ENCODE measurements at places on chromosomes 6 and 20.

DNA sequence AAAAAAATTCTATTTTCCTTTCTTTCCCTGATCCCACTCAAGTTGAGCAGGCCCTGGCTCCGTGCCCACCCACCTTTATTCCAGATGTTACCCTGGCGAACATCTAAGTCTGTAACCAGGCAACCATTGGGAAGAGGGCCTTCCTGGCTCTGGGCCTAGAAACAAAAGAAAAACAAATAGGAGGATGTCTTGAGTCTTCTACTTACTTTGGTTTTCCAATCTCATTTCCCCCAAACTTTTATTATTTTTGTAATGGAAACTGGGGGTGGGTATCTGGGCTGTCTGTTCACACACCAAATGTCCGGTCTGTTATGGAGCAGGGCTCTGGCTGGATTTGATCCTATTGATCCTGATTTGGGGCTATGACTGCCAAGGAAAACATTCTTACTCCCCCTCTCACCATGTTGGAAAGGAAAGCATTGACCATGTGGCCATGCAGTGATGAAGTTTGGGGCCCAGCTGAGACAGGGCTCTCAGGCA lies 744.1 kb downstream of the DHX35 start:
- DNase-seq, result peak; percentile 90

DNA sequence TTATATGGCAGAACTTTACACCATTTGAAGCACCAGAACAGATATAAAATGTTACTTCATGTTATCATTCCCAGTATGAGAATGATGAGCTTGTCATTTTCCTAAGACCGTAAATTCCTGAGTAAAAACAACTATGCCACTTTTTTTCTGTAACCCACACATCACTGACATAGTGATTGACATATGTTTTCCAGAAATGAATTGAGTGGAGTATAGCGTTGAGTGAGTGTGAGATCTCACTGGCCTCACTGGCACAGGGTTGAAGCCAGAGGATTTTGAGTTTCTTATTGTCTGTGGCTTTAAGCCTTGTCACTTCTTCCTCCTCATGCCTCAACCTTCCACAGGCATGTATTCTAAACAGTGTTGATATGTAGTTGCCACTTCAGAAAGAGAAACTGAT lies 62.3 kb downstream of the PDE7B start:
- no peak for DNase-seq

DNA sequence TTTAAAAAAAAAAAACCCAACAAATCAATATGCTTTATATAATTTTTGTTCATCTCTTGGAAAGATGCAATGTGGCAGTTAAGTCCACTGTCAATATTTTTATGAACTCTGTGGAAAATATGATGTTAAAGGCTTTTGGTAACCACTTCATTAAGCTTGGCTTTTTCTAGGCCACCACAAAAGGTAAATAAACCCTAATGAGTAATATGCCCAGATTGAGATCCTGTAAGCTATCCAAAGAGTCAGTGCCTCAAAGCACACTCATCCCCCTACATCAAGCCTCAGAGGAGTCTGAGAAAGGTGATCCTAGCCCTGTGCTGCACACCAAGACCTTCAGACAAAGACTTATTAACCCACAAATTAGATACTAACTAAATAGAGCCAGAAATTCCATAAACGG lies 121.1 kb downstream of the CDC5L start:
- DNase-seq, result no peak

GRCh38 chr20:19807946-19808330 lies 49.9 kb downstream of the RIN2 start:
- DNase-seq, result peak; percentile 17

DNA sequence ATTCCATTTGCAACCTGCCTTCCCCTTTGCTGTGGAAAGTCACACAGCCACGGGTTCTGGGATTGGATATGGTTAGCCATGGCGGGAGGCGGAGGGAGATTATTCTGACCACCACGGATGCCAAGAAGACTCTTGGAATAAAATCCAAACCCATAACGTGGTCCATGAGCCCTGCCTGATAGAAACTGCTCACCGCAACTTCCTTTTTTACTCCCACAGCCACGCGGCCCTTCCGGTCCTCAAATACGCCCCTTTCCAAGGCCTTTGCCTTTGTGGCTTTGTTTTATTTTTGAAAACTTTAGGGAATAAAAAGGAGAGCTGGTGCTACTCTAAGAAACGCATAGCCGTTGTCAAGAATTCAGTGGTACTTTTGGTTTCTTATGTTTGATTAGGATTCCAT lies 602.5 kb upstream of the CDH4 start:
- DNase-seq, result no peak

GRCh38 chr6:63615590-63615989 lies 20.0 kb upstream of the PHF3 start:
- DNase-seq, result no peak

DNA sequence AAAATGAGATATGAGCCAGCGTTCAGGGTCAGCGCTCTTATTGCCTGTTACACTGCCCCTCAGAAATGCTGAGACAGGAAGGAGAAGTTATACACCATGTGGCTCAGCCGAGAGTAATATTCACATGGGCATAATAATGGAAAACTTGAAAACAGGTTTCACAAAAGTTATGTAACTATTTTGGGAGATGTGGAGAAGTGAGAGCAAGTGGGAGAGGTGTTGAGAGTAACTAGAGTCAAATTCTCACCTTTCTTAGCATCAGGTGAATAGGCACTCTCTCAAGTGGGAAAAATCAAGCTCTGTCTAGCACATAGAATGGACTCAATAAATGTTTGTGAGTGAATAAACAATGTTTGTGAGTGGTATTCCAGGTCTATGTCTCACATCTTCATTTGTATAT lies 94.5 kb downstream of the TBX18 start:
- no peak for DNase-seq

GRCh38 chr6:115712291-115712961 lies 348.3 kb downstream of the FRK start:
- DNase-seq, result no peak

- DNase-seq, result no peak
Observed at GRCh38 chr6:157438611-157439111, 57.7 kb downstream of the ZDHHC14 start.

DNA sequence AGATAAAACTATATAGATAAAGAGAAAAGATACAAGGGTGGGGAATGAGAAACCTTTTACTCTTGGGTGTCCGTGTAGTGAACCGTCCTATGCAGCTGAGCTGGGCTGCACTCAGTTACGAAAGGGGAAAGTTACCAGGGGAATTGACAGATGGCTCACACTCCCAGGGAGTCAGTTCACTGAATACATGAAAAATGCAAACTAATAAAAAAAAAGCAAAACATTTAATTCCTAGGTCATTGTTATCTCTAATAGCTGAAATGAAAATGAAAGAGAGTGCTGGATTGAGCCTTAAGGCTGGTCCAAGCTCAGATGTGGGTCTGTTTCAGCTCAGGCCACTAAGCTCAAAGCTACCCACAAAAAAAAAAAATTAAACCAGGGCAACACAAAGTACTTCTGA lies 138.0 kb downstream of the THBS2 start:
- DNase-seq, result no peak

DNA sequence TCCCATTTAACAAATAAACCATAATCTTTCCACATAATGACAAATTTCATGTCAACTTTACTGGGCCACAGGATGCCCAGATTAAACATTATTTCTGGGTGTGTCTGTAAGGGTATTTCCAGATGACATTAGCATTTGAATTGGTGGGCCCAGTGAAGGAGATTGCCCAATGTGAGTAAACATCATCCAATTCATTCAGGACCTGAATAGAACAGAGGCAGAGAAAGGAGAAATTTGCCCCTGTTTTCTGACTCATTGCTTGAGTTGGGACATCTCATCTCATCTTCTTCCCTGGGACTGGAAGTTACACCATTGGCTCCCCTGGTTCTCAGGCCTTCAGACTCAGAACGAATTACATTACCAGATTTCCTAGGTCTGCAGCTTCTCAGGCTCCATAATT lies 142.9 kb downstream of the TPBG start:
- DNase-seq, result no peak

- DNase-seq, result peak; percentile 61
Observed at GRCh38 chr20:3106658-3107463, 22.3 kb upstream of the AVP start.

DNA sequence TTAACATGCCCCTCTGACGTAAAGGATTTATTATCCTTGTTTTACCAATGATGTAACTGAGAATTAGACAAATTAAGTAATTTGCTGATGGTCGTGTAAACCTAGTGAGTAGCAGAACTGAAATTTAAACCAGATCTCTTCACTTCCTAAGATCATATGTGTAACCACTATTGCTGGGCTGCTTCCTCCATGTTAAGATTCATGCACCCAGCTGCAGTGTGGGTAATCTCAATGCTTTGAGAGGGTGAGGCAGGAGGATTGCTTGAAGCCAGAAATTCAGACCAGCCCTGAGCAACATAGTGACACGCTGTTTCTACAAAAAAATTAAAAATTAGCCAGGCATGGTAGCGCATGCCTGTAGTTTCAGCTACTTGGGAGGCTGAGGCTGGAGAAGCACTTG lies 97.9 kb downstream of the L3MBTL3 start:
- no peak for DNase-seq

GRCh38 chr20:20831794-20832193 lies 119.3 kb upstream of the RALGAPA2 start:
- DNase-seq, result no peak

GRCh38 chr6:80217794-80218193 lies 111.3 kb downstream of the BCKDHB start:
- DNase-seq, result peak; percentile 42

- DNase-seq, result no peak
Observed at GRCh38 chr20:35856866-35857265, 85.1 kb downstream of the PHF20 start.

DNA sequence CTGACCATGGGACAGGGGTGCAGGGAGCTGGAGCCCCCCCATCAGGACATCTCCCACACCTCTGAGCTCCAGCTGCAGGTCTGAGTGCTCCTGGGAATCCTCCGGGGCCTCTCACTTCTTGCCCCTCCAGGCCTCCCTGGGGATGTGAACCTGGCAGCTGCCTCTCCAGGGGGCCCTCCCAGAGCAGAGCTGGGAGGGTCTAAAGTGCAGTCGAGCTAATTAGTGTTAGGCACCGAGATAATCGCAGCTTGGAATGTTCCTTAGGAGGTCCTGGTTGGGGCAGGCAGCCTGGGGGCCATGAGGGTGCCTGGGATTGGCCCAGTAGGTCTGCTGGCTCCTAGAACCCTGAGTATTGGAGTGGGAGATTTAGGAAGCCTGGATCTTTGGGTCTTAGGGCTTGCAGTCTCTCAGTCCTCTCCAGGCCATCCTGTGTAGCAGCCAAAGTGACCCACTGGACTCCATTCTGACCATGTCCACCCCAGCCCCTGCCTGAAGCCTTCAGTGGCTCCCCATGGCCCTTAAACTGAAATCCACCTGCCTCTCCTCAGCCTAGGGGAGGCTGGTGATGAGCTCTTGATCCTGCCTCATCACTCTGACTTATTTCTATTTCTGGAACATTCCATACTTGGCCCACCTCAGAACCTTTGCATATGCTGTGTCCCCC lies 26.0 kb downstream of the CEBPB start:
- peak; percentile 82 for DNase-seq

DNA sequence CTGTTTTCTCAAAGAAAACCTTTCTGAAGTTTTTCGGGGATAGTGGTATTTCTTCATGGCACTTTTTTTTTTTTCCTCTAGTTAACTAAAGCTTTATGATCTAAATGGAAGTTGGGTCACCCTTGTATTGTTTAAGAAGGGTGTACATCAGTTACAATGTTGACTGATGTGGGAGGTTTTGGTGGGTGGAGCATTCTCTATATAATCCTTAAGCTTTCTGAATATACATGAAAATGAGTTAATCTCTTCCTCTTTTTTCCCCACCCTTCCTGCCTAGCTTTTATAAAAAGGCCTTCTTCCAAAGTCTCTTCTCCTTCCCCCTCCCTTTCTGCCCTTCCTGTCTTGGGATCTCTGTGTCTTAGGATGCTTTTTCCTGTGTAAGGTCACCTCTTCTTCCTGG lies 47.2 kb downstream of the DHX35 start:
- no peak for DNase-seq

DNA sequence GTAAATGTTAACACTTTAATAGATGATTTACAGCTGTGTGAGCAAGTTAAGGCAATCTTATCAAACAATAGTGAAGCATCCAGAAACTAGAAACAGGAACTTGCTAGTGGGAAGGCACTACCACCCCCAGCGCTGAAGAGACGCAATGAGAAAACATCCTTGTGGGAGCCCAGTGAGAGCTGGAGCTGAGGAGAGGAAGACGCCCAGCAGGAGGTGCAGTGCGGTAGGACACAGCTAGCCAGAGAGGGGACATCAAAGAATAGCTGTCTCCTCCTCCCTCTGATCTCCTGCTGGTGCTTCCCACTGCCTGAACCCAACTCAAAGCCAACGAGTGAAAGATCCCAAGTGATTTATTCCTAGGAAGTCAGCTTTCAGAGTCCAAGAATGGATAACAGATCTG lies 140.3 kb downstream of the COL12A1 start:
- no peak for DNase-seq

GRCh38 chr6:77650098-77650663 lies 2.7 kb upstream of the MEI4 start:
- DNase-seq, result no peak

DNA sequence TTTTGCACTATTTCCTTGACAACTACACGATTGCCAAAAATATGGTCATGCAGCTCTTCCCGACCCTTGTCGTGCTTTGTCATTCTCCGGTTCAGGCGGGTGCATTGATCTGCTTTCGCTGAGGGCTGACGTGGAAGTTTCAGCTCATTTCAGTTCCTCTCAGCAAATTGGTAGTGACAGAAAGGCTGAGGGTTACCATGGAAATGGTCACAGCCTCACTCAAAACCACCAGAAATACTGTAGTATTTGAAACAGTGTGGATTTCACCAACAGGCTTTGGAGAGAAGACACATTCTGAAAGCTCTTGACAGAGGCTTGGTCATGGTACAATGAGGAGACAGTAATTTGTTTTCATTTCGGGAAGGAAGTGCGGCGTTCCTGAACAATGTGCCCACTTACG lies 99.7 kb upstream of the EXOC2 start:
- no peak for DNase-seq

GRCh38 chr6:5412017-5412416 lies 150.7 kb downstream of the FARS2 start:
- DNase-seq, result no peak

DNA sequence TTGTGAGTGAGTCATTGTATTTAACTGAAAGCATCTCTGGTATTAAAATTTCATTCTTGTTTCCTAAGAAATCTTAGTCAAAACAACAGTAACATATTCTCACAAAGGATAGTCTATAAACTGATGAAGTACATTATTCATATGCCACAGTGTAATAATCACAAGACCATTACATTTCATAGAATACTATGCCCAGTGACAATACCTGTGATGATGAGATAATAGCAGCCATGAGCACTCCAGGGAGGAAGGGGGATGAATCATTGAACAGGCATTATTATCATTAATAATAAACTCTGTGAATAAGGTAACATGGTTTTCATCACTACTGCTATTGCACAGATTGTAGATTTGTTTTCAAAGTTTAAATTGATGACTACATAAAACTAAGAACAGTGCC lies 667.9 kb downstream of the EPM2A start:
- DNase-seq, result no peak

GRCh38 chr6:132257561-132257960 lies 143.7 kb downstream of the MOXD1 start:
- no peak for DNase-seq
